Esophagus squamous epithelium (tissue), 5 donors: ENCODE measurements at places on chromosomes 6 and 20.

- no peak for DNase-seq
Measured at GRCh38 chr20:60213126-60213893, 255.1 kb downstream of the CDH26 start.

- no peak for DNase-seq
Measured at GRCh38 chr20:24723647-24724352, 225.3 kb upstream of the CST7 start.

DNA sequence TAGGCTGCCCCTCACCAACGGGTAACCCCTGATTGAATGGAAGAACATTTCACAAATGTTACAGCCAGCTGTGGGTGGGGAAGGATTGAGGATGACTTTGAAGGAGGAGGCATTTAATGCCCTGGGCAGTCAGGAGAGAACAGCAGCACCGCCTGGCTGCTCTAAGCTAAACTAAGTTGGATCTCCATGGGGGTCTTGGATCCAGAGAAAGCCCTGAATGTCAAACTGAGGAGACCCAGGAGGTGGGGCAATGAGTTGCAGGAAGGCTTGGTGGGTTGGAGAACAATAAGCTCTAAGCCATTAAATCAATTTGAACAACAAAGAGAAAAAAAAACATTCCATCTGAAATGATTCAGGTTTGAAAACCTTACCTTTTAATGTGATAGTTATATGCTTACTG, 35.4 kb downstream of the TMX4 start:
- DNase-seq = no peak

DNA sequence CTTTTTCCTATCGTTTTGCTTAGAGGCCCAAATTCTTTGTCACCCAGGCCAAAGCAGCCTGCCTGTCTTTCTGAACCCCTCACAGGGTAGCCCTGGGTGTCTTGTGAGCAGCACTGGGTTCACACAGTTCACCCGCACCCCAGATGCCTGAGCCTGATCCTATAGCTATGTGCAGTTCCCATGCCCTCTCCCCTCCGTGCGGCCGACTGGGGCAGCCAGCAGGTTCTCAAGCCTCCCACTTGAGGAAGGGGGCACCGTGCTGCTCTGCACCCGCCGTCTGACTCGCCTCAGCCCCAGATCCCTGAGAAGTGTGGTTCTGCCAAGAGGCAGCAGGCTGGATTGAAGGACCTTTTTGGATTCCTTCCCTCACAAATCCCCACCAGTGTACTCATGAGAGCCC, 89.0 kb downstream of the PSMB1 start:
- DNase-seq = no peak

DNA sequence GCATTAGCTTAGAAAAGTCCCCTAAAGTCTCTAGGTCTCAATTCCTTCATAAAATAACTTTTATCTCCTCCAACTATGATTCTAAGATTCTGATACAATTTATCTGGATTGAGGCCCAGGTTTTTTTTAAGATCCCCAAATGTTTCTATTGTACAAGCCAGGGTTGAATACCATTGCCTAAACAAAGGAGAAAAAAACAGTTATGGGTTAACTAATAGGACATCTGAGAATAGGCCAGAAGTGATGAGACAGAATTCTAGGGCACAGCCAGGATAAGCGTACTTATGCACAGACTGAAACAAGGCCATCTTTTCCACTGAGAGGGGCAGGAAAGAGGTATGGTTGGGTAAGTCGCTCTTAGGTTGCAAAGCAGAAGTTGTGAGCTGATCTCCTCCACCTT, 26.4 kb downstream of the EPB41L2 start:
- no peak for DNase-seq

DNA sequence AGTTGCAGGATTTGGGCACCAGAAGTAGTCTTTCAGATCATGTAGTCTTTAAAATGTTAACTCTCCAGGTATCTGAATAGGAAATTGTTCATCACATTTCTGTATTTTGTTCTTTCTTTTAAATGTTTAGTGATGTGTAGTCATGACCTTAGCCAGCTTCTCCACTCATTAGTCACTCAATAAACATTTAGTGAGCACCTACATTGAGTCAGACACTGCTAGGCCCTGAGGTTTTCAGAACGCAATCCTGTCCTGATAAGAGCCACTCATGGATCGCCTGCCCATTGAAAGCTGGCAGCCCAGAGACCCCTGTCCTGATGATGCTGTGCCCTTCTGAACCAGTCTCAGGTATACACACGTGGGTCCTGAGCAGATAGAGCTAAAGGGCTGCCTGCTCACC, 163.4 kb upstream of the HEY2 start:
- no peak for DNase-seq

DNA sequence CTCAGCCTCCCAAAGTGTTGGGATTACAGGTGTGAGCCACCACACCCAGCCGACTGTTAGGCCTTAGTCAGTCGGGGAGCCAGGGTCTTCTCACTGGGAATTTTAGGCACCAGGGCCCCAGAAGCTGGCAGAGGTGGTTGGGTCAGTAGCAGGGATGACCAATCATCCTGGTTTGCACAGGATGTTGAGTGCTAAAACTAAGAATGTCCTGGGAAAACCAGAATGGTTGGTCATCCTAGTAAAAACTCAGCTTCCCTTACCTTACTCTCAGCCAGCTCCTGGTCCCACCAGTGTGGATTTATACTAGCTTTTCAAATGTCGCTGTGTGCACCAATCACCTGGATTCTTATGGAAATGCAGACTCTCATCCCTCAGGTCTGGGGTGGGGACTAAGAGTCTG, 31.8 kb downstream of the KCNG1 start:
- DNase-seq = no peak

DNA sequence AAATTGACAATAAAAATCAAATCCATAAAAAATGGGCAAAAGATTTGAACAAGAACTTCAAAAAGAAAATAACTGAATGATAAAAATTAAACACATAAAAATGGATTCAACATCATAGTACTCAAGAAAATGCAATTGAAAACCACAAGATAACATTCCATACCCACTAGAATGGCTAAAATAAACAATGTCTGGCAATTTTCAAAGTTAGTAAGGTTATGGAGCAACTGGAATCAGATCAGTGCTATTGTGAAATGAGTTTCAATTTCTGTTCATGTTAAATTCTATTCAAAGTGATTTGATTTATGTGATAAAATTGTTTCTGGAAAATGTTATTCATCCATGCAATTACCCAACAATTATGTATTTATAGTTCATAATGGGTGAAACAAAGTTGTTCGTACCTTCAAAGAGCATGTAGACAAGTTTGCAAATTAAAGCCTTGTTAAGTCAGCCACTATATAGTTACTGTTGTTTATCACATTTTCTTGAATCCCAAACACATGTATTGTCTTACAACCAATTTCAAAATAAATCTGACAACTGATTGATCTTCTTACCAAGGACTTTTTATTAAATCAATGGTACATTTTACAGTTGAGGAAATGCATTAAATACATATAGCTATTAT, 151.5 kb upstream of the CENPW start:
- DNase-seq = no peak

DNA sequence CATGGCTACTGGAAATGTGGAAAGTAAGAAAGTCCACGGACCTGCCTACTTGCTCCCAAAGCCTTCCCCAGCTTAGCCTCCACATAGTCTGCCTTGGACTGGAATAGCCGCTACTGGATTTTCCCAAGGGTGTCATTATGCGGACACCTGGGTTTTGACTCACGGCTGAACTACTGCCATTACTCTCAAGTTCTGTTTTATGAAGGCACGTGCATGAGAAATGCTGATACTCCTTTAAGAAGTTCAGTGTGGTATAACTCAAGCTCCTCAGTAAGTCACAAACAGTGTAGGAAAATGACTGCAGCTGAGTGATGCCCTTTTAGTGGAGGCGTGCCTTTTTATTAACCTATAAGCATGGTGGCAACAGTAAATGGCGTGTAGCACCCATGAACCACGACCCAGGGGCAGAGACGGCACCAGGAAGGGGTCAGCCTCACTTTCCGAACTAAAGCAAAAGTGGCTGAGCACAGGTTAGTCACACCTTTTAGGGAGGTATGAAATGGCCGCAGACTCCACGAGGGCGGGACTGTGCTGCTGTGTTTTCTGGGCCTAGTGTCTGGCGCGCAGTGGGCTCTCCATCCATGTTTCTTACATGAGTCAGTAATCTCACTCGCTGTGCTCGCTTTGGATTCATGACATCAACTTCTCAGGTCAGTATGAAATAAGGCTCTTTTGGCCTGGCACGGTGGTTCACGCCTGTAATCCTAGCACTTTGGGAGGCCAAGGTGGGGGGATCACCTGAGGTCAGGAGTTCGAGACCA, 23.9 kb downstream of the PSMG4 start:
- DNase-seq = no peak

DNA sequence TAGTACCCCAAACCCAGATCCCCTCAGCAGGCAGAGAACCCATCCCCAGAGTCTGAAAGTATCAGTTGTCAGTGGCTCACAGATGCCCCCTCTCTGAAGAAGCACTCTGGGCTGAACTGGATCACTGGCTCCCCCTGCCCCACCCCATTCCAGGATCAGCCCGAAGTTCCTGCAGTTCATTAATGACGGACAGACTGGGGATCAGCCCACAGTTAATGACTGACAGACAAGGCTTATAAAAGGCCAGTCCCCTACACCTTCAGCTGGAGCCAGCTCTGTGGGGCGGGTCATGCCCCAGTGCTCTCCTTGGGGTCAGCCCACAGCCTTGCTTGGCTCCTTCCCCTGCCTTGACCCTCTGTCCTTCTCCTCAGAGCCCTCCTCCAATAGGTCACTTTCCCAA, 21.7 kb downstream of the KIAA1755 start:
- no peak for DNase-seq
